ENCODE measurements at places on chromosomes 16 and 17.
A peak's percentile ranks its signal among the peaks of the same experiment; 100 is the strongest.

DNA sequence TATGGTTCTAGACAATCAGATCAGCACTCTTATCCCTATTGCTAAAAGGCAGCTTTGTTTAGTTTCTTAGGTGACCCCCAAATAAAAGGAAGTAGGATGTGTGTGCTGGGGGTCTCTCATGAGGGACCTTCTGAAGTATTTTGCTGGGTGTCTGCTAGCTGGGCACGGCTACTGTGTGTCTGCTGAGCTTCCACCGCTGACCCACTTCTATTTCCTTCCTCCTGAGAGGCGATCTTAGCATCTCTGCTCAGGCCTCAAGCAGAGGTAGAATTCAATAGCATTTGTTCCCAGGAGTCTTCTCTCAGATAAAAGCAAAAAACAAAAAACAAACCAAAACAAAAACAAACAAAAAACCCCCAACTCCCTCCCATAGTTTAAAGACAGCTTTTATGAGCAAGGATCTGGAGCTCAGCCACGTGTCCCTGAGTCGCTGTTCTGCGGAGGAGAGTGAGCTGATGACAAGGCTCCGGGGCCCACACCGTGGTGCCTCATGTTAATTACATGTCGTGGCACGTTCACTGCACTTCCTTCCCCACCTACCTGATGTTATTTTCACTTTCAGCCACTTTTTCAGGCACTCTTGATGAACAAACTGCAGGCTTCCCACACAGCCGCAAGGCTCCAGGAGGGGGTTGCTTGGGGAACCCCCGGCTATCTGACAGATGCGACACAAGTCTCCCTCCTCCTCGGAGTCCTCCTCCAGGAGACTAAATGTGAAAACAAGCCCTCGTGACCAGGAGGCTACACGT lies 83.5 kb downstream of the MARCHF10 start:
- no peak for DNase-seq

- peak; percentile 37 for DNase-seq
These were observed 14.5 kb upstream of the VWA3A start for GRCh38 chr16:22077700-22078313.

GRCh38 chr16:11534262-11534661 lies 52.5 kb downstream of the LITAF start:
- DNase-seq: no peak

GRCh38 chr16:53664724-53665345 lies 38.8 kb downstream of the RPGRIP1L start:
- no peak for DNase-seq

- DNase-seq: no peak
These were observed 1.6 kb downstream of the BFAR start for GRCh38 chr16:14634389-14634725.

GRCh38 chr16:2955779-2956578 lies 8.1 kb upstream of the KREMEN2 start:
- no peak for DNase-seq

- no peak for DNase-seq
These were observed 42.7 kb downstream of the GNA13 start for GRCh38 chr17:65013613-65014391.

- no peak for DNase-seq
These were observed 56.2 kb upstream of the ELAC2 start for GRCh38 chr17:13074026-13074425.

- DNase-seq: no peak
These were observed 389.6 kb upstream of the DYNLRB2 start for GRCh38 chr16:80150978-80151721.

GRCh38 chr17:68172461-68172954 lies 75.3 kb upstream of the AMZ2 start:
- peak; percentile 13 for DNase-seq

DNA sequence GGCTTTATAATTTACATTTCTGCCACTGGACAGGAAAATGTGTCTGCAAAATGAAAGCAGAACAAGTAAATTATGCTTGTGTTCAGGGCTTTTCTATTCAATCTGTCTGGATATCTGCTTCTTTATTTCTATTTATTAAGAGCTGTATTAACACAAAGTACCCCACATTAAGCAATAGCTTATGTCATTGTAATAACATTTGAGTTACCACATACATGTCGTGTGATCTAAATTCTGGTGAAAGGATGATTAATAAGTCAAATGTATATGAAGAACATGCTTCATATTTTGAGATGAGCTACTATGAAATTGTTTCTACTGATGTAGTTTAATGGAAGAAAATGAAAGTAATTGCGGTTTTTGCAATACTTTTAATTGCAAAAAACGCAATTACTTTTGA lies 238.2 kb downstream of the KCNJ2 start:
- no peak for DNase-seq

DNA sequence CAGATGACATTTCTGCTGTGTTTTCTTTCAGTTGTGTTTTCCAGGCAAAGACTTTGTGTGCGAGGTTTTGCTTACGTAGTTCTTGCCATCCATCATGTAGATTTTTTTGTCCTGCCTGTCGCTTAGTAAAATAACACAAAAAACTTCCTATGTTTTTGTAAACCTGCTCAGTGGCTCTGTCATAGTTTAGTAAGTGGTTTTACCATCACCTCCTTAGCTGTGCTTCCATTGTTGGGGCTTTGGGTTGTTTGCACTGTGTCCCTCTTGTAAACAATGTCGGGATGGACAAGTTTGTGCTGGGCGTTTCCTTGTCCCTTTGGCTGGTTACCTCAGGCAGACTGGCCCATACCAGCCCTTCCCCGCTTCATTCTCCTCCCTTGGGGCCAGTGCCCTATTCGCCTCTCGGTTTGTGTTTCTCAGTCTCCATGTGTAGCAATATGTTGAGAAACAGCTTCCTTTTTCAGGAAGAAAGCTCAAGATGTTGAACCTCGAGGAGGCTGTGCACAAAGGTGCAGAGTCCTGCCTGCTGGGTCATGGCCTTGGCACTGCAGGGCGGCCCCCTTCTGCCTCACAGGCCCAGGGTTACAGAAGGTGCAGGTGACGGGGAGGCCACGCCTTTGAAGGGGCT lies 74.6 kb downstream of the KSR1 start:
- peak; percentile 6 for DNase-seq

DNA sequence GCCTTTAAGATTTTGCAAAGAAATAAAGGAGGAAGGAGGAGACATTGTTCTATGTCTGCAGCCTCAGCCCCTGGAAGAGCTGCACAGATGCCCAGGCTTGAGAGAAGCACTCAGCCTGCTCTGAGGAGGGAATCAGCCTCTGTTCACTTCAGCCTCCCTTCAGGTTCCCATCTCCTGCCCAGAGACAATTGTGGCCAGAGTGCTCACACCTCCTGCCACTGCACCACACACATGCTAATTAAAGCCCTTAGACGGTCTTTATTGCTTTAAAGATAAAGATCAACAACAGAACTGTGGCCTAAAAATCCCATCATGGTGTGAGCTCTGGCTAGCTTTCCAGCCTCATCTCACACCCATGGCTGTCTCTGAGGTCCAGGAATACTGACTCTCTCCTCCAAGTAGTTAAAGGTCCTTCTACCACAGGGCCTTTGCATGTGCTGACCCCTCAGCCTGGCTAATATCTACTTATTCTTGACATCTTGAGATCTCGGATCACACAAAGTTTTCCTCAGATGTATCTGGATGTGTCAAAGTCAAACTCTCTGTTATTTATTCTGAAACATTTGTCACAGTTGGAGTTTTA lies 33.8 kb downstream of the CHD9NB start:
- no peak for DNase-seq

- no peak for DNase-seq
These were observed 7.4 kb upstream of the SCIMP start for GRCh38 chr17:5241861-5242671.

GRCh38 chr17:82034371-82035011 lies 3.0 kb downstream of the DCXR start:
- no peak for DNase-seq

- DNase-seq: no peak
These were observed 408.3 kb upstream of the MAF start for GRCh38 chr16:80008857-80009256.

DNA sequence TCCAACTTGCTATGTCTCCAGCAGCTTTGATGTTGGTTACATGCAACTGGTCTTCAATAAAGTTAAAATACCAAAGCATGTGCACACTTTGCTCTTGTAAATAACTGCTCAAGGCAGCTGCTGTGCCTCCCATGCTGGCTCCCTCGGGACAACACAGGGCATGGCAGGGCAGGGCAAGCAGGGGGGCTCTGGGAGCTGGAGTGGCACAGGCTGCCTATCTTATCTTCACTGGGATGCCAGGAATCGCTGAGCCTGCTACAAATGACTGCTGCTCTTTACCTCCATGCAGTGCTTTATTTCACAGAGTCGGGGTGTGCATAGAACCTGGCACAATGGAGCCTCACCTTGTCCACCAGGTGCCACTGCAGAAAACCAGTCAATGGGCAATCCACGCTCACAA lies 21.8 kb downstream of the PEMT start:
- no peak for DNase-seq

GRCh38 chr17:76535788-76536510 lies 1.6 kb downstream of the CYGB start:
- no peak for DNase-seq

DNA sequence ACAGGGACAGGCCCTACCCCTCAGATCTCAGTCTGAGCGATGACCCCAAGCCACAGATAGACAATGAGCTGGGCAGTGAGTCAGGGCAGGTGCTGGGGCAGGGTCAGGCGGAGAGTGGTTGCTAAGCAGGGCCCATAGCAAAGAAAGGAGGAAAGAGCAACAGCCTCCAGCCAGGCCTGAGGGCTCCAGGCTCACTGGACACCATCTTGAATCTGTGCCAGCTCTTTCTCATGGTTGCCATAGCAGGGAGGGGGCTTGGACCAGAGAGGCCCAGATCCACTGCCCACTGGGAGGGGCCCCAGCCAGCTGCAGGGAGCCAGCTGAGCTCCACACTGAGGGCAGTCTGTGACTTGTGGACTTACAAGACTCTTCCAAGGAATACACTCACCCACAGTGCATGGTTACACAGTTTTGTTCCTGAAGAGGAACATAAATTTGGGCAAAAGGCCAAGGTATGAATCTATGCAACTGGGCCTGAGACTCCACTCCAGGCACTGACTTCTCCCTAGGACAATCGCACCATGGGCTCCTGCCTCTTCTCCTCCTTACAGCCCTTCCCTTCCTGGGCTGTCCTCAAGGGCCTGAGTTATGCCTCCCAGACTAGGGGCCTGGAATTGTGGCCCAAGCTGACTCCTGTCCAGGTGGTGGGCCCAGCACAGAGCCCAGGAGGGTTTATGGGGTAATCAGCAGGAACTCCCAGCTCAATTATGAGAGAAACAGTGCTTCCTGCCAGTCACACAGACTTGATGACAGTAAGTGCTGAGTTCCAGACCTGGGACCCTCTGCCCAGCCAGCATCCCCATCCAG lies 59.9 kb downstream of the BEAN1 start:
- DNase-seq: peak; percentile 28

DNA sequence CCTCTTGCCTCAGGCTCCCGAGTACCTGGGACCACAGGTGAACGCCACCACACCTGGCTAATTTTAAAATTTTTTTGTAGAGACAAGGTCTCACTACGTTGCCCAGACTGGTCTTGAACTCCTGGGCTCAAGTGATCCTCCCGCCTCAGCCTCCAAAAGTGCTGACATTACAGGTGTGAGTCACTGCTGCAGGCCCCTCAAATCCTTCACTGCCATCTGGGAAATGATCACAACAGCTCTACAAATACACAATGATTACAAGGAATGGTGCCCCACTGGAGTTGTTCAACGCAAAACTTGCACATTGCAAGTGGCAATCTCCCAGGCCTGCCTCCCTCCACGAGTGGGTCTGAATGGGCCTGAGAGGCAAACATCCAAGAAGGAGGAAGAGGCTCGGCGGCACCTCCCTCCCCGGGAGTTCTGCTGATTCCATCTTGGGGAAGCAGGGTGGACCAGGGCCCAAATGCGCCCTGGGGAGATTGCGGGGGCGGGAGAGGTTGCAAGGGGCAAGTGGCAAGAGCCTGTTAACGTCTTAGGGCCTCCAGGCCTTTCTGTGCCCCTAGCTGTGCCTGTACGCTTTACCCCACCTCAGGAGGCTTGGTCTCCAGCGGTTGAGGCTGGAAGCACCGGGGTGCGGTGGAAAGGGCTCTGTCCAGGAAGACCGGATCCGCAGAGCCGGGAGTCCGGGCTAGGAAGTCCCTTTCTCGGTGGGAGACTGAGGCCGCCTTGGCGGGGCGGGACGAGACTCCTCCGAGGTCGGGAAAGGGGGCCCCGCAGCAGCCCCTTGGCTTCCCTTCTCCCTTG lies 656 bp upstream of the IGFBP4 start:
- no peak for DNase-seq

GRCh38 chr17:50458701-50459676 lies 9.7 kb downstream of the CHAD start:
- DNase-seq: peak; percentile 71

- DNase-seq: no peak
These were observed 2.8 kb downstream of the IGFALS start for GRCh38 chr16:1790611-1791255.

DNA sequence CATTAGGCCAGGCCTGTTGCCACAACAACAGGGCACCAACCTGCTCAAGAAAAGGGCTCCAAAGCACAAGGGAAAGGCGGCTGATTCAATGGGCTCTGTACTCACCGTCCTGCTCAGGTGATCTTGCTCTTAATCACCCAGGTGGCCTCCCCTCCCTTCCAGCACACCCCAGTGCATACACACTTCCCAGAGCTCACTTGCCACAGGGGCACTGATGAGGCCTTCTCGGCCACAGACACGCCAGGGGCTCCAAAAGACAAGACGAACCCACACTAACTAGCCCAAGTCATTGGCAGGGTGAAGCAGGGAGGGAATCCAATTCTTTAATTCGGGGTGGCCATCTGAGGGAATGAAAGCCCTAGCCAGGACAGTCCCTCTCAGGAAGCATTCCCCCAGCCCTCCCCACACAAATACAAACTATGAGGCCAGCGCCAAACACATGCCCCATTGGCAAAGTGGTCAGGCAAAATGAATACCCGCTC lies 1.4 kb downstream of the MYO18A start:
- no peak for DNase-seq

DNA sequence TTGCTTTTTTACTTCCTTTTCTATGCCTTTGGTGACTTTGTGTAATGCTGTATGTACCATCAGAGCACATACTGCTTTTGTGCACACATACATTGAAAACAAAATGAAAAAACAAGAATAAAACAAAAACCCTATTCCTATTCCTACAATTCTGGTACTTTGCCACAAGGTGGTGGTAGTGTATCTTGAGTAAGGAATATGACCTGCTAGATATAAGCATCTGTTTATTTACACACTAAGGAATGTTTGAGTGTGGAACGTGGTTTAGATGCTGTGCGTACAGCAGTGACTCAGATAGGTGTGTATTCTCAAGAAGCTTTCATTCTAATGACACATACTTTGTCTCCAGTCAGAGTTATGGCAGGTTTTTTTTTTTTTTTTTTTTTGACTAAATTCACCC lies 606.2 kb downstream of the WWOX start:
- DNase-seq: no peak

GRCh38 chr17:36653374-36653773 lies 52.0 kb downstream of the MRM1 start:
- DNase-seq: no peak

GRCh38 chr16:83200005-83200779 lies 573.4 kb downstream of the CDH13 start:
- DNase-seq: no peak

GRCh38 chr17:72706396-72706981 lies 386.0 kb downstream of the SLC39A11 start:
- no peak for DNase-seq

- DNase-seq: peak; percentile 13
These were observed 6.0 kb downstream of the ERBB2 start for GRCh38 chr17:39705786-39706348.
